Gastrocnemius medialis (tissue), 4 donors: ENCODE measurements at places on chromosomes 12 and 14.
A peak's percentile ranks its signal among the peaks of the same experiment; 100 is the strongest.

DNA sequence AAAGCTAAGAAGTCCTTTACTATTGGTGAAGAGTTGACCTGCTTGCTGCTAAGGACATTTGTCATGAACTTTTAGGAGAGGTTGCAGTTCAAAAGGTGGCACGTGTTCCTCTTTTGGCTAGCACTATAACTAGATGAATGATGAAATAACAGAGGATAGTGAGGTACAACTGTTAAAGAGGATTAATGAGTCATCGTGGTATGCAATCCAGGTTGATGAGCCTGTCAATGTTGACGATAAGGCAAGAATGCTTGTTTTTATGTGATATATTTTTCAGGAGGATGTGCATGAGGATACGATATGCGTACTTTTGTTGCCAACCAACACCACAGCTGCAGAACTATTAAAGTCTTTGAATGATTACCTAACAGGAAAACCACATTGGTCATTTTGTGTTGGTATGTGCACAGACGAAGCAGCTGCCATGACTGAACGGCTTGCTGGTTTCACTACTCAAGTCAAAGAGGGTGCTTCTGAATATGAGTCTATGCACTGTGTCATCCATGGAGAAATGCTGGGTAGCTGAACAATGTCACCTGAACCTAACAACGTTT is 10.6 kb downstream of the CEP128 start:
- DNase-seq, result no peak

- DNase-seq, result no peak
Observed at GRCh38 chr12:67921286-67921685, 68.0 kb upstream of the IFNG-AS1 start.

DNA sequence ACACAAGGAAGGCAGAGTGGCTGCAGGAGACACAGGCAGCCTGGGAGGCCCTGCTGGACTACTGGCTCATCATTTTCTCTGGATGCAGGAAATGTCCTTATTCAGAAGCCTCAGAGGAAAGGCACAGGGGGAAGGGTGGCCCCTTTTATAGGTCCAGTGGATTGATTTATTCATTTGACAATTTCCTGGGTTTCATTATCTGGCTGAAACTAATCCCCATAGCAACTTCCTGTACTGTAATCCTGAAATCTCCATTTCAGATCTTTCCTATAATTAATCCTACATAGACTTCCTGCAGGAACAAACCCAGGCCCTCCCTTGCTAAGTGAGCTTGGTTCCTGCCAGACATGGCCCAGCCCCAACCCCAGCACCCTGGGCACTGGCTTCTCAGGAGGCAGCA is 23.0 kb downstream of the KRT76 start:
- DNase-seq, result no peak

DNA sequence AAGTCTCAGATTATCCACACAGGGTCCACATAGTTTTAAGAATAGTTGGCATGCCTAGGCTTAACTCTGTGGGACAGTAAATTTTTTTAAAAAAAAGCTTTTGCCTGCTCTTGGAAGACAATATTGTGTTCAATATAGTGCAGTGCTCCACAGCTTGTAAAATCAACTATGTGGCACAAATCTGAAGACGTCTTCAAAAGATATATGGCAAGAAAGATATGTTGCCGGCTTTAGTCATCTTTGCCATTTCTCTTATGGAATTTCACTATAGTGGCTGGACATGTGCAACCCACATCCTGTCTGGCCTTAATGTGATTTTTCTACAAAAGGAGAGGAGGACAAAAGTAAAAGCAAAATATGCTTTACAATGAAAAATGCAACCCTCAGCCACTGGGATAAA is 90.5 kb downstream of the MGST1 start:
- DNase-seq, result no peak

GRCh38 chr14:66085224-66085623 is 400.9 kb upstream of the CCDC196 start:
- DNase-seq, result no peak

DNA sequence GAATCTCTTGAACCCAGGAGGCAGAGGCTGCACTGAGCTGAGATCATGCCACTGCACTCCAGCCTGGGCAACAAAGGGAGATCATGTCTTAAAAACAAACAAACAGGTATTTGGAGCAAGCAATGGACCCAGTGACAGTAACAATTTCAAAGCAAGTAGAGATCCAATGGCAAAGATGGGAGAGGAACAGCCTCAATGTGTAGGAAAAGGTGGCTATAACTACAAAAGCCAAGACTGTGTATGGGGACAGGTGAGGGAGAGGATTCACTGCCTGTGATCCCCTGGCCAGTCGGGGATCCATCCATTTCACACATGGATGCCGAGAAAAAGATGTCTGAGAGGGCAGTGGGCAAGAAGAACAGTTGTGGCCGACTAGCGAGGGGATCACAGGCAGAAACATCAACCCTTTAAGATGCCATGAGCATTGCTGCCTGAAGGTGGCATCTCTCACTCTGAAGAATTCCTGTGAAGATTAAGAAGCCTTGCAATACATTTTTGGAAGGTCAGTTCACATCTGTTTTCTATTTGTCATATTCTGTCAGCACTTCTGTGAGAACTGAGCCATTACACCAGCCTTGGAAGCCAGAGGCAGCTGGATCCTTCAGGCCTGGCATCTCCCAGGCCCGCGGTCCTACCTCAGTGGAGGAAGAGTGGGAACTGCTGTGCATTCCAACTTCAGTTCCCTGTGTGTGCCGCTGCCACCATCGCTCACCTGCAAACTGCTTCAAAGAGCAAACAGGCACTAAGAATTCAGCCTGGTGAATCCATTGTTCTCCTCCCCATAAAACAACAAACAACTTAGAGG is 54.5 kb upstream of the FRS2 start:
- DNase-seq, result peak; percentile 41

GRCh38 chr12:52058631-52059361 is 7.6 kb downstream of the NR4A1 start:
- no peak for DNase-seq

- DNase-seq, result no peak
Observed at GRCh38 chr12:117034701-117035151, 64.5 kb downstream of the TESC start.

DNA sequence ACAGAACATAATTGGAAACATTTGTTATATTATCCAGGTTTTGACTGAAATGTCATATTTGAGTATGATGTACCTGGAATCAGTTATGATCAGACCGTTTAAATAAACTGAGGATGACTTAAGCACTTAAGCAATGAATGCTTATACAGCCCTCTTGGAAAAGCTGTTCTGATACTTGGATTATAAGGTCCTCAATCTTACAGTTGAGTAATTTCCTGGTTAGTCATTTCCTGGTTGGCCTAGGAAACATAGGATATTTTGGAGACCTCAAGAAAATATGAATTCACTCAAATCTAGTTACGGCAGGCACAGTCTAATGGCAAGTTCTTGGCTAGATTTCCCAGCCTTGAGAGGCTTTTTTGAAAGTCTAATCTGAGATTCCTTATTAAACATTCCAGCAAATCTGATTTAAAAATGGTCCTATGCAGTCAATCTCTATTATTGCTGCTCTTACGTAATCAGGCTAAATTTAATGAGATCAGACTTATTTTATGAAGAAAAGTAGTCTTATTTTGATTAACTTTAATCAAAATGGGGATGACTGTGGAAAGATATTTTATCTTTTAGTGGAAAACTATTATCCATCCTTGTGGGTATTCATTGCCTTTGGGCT is 447.2 kb downstream of the SNAPC1 start:
- DNase-seq, result no peak

GRCh38 chr12:19177754-19178153 is 48.2 kb downstream of the PLEKHA5 start:
- no peak for DNase-seq

GRCh38 chr14:64244279-64244678 is 49.9 kb downstream of the ESR2 start:
- DNase-seq, result no peak

- peak; percentile 52 for DNase-seq
Observed at GRCh38 chr12:54988402-54989054, 4.0 kb upstream of the TESPA1 start.

- DNase-seq, result no peak
Observed at GRCh38 chr12:6925239-6925539, 2.6 kb upstream of the ATN1 start.

DNA sequence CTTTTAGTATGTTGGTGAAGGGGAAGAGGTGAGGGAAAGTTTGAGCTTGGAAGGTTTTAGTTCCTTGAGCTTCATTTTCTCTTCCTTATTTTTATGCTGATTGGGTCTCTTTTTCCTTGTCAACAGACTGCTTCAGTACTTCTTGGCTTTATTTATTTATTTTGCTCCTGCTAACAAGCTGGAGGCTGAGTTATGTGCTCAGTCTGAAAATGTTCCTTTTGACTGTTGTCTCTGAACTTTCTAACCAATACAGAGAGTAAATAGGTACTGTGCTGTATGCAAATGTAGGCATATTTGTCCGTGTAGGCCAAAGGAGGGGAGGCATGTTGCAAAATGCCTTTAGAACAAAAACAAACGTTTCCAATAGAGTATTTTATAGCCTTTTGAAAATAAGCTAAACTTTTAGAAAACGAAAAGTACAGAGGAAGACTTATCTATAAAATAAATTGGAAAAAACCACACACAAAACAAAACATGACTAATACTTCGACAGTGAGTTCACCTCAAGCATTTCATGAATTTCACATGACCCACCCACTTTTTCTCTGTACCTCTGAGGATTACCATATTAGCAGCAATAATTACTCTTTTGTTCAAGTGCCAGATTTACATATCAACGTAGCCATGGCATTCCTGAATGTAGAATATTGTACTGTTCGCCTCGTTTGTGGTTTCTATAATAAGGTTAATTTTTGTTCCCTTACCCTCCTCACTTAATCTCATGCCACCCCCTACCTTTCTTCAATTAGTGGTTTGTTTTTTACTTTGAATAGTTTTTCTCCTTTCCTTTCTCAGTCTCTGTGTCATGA is 4.7 kb upstream of the CREBL2 start:
- no peak for DNase-seq

DNA sequence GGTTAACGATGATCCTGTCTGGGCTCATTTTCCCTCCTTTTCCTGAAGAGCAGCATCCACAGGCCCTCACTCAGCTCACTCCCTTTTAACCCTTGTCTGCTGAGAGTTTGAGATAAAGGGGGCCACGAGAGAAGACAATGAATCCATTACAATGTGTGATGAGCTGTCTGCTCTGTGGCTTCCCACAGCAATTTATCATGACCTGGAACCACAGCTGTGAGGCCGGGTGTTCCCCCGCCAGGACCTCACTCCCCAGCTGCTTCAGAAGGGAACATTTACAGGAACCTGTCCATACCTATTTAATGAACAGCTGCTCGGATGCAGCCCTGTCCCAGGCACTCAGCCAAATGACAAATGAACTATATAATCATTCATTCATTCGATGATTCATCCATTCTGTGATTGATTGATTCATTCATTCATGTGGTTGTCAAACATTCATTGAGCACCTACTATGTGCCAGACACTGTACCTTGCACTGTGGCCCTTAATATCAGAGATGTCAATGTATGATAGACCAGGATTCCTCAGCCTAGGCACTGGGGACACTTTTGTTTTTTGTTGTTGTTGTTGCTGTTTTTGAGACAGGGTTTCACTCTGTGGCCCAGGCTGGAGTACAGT is 18.5 kb upstream of the P2RX7 start:
- DNase-seq, result no peak

DNA sequence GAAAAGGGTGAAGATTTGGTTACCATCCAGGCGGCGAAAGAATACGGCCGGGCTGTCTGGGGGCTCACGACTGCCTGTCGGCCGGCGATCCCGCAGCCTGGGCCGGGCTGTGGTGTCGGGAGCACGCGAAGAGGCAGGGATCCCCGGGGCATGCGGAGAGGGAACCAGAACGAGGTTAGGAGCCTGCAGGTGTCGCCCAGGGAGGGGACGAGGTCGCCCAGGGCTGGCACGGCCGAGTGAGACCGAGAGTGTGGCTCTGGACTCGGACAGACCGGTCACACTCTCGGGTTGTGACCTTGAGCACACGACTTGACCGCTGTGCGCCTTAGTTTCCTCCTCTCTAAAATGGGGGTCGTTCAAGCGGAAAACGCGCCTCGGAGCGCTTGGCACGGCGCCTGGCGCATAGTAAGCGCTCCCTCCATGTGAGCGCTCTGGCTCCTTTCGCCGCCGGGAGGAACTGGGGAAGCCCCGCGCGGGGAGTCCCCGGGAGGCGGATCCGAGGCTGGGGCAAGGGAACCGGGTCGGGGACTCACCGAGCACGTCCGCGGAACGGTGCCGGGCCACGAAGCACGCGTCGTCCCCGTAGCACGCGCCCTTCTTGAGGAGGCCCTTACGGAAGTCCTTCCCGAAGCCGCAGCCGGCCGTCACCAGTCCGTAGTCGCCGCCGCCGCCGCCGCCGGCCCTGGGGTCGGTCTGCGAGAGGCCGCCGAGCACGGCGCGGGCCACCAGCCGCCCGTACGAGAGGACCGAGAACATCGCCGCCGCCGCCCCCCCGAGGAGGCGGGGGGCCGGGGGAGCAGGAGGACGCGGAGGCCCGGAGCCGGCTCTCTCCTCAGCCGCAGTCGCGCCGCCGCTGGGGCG is 612 bp downstream of the PPTC7 start:
- DNase-seq, result peak; percentile 61

DNA sequence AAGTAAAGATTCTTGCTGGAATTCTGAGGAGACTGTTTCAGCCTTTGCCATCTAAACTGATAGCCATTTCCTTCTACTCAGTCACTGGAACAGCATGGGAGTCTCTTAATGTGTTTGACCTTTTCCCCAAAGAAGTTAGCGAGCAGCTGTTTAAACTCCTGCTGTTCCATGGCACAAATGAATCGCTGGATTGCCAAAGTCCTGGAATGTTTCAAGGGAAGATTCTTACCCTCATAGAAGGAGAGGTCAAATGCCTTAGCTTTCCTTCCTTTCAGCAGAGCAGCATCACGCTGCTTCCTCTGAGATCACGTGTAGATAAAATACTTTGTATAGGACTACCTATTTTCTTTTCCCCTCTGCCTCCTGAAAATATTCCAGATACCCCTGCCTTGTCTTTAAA is 10.5 kb upstream of the NR2C1 start:
- no peak for DNase-seq

- DNase-seq, result no peak
Observed at GRCh38 chr14:50225067-50225973, 6.1 kb downstream of the SOS2 start.

GRCh38 chr14:24439830-24440605 is 2.6 kb downstream of the SDR39U1 start:
- no peak for DNase-seq

GRCh38 chr12:70366581-70367257 is 629 bp downstream of the KCNMB4 start:
- DNase-seq, result peak; percentile 13

DNA sequence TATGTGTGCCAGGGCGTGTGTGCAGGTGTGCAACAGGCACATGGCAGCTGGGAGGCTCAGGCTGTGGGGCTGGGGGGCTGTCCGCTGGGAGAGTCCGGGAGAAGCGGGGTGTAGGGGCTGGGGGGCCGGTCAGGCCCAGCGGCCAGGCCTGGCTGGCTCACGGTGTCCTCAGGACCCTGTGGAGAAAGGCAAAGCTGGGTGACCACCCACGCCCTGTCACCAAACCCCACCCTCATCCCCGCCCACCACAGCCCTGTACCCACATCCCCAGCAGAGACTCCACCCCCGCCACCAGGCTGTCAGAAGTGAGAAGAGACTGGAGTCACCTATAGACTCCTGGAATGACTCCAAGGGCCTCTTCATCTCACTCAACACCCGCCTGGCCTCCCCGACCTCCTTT is 85.3 kb downstream of the SCARB1 start:
- no peak for DNase-seq

GRCh38 chr12:127263621-127264020 is 1003.3 kb upstream of the TMEM132C start:
- no peak for DNase-seq

GRCh38 chr12:57894399-57895292 is 46.7 kb upstream of the ATP23 start:
- DNase-seq, result peak; percentile 50
